ENCODE measurements at places on chromosomes 6 and 20.

GRCh38 chr6:140586426-140587061, 1212.1 kb upstream of the CITED2 start:
- no peak for DNase-seq

GRCh38 chr6:111750753-111751673, 122.2 kb downstream of the FYN start:
- DNase-seq: no peak

DNA sequence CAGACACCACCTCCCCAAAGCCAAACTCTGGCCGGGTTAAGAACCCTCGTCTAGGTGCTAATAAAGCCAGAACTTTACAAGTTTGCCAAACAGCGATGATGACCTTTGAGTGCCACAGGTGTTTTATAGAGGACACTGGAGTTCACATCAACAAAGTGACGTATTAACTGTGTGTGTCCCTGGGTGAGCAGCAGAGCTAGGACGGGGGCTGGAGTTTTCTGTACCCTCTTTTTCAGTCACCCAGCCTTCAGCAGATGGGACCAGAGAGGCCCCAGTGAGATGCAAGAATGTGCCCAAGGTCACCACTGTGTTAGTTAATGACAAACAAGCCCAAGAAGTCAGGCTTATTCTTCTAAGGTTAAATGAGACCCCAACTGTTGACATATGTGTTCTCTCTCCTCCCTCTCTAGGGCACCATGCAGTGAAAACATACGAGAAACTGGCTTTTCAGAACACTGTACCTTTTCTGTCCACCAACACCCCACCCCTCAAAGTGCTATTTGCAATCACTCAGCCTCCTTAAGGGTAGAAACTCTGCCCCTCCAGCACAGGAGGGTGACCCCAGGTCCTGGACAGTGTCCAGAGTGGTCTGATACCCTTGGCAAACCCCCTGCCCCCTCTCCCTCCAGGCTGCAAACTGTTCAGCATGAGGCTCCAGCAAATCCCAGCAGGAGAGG, 5.2 kb downstream of the SDC4 start:
- no peak for DNase-seq

GRCh38 chr6:157126183-157127098, 196.9 kb downstream of the TMEM242 start:
- DNase-seq: no peak

GRCh38 chr20:34907616-34908469, 31.4 kb downstream of the ACSS2 start:
- no peak for DNase-seq

- DNase-seq: no peak
These were observed 357.5 kb downstream of the HDGFL1 start for GRCh38 chr6:22926790-22927354.

DNA sequence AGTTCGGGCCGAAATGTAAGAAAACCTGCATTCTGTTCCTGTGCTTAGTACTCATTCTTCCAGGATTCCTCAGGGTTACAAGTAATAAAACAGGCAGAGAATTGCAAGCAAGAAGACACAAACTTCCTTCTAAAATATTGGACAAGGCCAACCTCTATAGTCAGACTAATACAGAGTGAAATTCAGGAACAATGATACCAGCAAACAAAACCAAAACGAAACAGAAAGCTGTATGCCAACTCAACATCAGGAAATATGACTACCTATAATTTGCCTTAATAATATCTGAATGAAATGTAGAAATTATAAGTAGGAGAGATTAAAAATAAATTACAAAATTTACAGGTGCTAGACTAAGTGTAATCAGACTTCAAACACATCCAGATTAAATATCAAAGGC, 238.8 kb downstream of the HIVEP2 start:
- no peak for DNase-seq

GRCh38 chr6:31332637-31333602, 24.1 kb downstream of the HLA-B start:
- no peak for DNase-seq

- no peak for DNase-seq
These were observed 181.9 kb downstream of the SYNDIG1 start for GRCh38 chr20:24651171-24651975.

DNA sequence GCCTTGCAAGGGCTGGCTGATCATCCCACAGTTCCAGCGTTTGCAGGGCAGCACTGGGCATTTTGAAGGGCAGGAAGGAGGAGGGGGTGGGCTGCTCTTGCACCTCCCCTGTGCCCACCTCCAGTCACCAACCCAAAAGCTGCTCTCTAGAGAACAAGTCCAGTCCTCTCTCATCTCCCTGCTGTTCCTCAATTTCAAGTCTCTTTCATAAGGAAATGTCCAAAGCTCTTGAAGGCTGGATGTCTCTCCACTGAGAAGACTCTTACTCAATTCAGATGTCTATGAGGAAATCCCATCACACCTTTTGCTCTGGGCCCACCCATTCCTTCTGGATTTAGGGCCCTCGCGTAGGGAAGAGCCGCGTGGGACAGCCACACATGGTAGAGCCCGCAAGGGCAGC, 31.7 kb downstream of the WRNIP1 start:
- DNase-seq: no peak

- no peak for DNase-seq
These were observed 190.0 kb upstream of the COL21A1 start for GRCh38 chr6:56437171-56437900.

GRCh38 chr20:51496964-51497363, 45.6 kb downstream of the NFATC2 start:
- no peak for DNase-seq

- DNase-seq: no peak
These were observed 10.4 kb upstream of the KCNK5 start for GRCh38 chr6:39239527-39240154.

DNA sequence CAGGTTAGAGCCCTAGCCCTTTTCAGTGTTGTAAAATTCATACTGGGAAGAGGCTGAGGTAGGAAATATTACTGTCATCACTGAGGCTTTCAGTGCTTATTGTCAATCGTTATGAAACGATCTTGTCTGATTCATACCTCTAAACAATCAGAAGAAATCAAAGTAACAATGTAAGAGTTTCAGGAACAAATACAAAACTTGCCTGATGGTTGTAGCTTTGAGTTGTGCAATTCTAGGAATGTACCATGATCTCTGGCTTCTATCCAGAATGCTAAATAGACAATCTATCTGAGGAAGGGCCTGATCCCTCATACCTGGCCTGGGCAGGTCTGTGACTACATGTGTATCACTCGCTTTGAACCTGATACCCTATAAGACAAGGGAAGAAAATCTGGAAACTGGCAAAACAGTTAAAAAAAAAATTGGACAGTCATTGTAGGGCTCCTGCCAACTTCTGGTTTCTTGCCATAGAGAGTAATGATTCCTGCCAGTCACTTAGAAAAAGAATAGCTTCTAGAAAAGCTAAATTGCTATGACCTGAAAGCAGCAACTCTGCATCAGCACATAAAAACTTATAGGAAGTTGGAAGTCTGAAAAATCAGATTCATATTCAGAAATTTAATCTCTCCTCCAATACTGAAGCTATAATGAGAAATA, 234.7 kb downstream of the BTBD9 start:
- no peak for DNase-seq

GRCh38 chr20:63628246-63628975, 1.5 kb upstream of the GMEB2 start:
- no peak for DNase-seq

DNA sequence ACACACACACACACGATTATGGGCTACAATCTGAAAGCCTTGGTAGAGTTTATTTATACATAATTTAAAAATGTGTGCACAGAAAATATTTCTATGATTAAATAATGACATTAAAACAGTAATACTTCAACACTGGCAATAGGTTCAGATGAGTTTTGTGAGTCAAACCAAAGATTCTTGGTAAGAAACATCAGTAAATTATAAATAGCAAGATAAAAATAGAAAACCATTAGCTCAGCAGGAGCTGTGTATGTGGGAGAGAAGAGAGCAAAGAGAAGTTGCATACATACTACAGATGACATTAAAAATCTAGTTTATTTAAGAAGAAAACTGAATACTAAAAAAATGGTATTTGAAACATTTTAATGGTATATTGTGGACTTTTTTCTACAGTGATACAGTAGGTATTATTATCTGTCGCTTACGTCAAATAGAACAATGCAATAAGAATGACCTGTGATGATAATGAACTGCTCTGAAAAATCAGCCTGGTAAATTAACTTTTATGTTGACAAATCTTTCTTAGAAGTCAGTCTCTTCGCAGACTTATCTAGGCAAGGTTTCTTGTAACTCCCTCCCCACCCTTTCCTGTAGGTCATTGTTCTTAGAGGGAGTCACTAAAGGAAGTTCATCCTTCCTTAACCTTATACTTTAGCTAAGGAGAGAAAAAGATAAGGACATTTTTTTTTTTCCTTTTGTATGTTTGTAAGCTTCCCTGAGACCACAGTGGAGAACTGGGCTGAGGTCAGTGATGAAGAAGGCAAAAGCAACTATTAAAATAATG, 149.3 kb downstream of the GJA1 start:
- no peak for DNase-seq

- DNase-seq: no peak
These were observed 30.5 kb downstream of the GRM4 start for GRCh38 chr6:34115403-34115795.

- no peak for DNase-seq
These were observed 937 bp downstream of the AKAP7 start for GRCh38 chr6:131136021-131136786.

DNA sequence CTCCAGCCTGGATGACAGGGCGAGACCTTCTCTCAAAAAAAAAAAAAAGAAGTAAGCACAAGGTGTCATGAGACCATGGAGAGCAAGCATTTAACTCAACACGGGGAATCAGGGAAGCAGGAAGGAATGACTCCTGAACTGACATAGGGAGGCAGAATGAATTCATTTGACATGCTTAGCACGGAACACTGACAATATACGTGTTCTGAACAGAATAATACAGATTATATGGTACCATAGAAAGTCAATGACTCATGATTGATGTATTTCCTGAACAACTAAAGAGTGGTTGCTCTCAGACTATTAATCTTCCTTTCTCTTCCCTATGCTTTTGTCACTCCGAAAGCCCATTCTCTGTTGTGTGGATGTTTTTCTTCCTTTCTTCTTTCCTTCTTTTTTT, 20.7 kb upstream of the ASIP start:
- no peak for DNase-seq

- no peak for DNase-seq
These were observed 34.0 kb downstream of the NUDT3 start for GRCh38 chr6:34358389-34358905.

GRCh38 chr20:56005389-56005715, at the start of gene CBLN4:
Gene CBLN4, minus strand, starts transcription at chr20:56005519. Its CDS starts 1,348 bp downstream, at chr20:56004171.
- DNase-seq: no peak

DNA sequence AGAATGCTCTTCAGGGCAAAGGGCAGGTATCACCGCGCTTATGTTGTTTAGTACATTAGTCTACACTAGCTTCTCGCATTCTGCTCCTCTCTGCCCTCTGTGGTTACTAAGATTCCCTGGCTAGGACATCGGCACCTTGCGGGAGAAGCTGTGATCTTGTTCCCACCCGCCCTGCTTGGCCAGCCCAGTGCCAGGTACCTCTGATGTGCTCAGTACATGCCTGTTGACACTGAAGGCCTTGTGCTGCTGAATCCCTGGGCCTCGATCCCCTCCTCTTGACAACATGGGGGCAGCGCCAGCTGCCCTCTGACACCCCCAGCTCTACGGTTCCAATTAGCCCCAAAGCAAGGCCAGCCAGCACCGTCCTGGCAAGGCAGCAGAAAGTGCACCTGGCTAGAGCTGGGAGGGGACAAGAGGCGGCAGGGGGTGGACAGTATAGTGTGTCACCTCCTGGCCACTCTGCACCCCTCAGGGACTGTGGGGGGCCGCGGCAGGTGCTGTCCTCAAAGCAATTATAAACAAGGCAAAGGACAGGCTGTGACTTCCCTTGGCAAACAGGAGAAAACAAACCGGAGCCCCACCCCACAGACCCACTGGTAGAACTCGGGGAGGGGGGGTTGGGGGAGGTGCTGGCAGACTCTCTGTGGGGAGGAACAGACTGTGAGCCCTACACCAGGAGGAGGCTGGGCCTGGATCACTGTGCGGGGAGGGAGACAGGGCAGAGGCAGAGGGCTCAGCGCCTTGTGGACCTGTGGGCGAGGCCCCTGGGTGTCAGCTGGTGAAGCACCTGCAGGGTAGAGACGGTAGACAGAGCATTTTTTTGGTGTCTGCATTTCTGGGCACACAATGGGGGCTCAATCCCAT, 7.1 kb downstream of the TFEB start:
- peak; percentile 39 for DNase-seq

- DNase-seq: no peak
These were observed 29.1 kb downstream of the TRAM2 start for GRCh38 chr6:52547647-52548352.

DNA sequence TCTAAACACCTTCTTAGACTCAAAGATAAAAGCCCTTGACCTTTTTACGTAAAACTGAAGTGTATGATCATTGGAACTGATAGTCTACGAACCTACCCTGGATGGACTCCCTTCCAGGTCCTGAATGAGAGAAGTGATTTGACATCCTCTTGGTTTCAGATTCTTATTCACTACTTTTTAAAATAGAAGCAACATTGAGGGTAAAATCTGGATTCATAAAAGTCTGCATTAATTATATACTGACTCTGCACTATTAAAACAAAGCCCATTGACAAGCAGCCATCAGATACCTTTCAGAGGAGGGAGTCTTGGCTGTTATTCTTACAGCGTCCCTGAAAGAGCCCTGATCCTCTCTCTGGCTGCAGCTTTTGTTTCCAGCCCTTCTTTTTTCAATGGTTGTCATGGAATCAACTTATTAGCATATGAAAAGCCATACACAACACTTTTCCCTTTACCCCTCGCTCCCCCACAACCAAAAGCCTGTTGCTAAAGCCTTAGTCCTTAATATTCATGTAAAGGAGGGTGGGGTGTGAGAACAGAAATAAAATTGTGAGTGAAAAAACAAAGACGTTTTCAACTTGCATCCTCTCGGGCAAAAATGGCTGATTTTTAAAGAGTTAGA, 270.0 kb upstream of the MARCKS start:
- peak; percentile 75 for DNase-seq

DNA sequence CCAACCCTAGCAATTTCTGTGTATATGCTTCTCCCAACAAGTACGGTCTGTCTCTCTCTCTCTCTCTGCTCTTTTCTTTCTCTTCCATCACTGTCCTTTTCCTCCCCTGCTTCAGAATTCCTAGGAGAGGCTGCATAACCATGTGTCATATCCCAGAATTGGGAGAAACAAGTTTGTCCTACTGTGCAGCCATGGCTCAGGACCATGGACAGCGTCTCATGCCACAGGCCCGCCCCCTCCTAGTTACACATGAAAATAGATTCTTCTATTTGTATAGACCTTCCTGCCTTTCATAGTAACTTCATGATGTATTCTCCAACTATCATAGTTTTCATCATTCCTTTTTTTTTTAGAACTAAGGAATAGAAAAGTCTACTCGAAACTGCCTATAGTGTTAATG, 98.0 kb downstream of the FNDC1 start:
- no peak for DNase-seq

GRCh38 chr6:78589436-78589835, 277.9 kb upstream of the IRAK1BP1 start:
- no peak for DNase-seq

DNA sequence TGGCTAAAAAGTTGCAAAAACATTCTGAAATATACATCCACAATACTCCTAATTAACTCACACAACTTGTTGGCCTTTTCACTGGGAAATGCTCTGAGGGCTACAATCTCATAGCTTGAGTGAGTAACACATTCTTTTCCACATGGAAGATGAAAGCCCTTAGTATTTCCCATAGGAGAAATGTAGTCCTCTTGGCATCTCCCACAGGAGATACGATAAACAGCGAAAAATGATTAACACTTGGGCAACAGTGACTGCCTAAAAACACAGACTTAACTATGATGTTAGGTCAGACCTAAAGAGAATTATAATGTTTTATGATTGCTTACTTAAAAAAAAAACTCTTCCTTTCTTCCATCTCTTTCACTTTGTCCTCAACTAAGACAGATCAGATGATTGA, 9.0 kb downstream of the MYLK4 start:
- no peak for DNase-seq

Measured in hippocampal formation (tissue), 2 donors.